Left lobe of liver (tissue), 2 donors: ENCODE measurements at places on chromosomes 11 and 22. TPM values are rescaled to one million over a fixed set of nuclear protein-coding genes. Genes with fewer than 3 reads are reported as not detected.

DNA sequence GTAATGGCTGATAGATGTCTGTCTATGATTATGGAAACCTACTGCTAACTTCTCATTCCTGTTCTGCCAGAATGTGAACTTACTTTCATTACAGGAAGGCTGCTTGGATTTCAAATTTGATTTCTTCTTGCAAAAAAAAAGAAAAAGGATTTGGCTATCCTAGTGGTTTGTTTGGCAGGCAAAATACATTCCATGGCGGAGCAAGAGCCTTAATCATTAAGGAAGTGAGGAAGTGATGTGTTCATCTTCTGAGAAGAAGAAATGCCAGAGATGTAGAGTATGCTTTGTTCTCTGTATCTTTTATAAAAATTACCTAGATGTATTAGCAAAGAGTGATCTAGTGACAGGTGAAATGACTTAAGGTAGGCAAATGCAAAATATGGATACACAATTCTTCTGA is 356.3 kb downstream of the SOX6 start:
- DNase-seq, result no peak

- no peak for DNase-seq
Observed at GRCh38 chr11:10413268-10413667, 41.8 kb upstream of the AMPD3 start.

DNA sequence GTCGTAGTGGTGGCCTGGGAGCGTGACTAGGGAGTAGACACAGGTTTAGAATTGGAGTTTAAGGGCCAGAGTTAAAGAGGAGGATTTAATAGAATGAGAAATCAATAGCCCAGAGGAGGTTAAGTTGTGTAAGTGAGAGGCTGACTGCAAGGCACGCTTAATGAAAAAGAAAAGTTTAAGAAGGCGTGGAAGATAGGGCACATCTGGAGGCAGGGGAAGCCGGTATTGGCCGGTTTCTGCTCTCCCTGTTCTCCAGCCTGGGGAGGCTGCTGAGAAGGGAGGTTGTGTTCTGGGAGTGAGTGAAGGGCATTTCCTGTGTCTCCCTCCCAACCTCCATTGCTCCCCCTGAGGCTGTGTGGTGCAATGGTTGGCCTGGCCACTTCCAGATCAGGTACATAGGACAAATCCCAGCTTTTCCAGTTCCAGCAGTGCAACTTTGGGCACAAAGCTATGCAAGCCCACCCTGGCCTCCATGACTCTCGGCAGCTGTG is 6.3 kb downstream of the GRIK4 start:
- no peak for DNase-seq

The FXYD6 gene
- total RNA-seq, result 10.4 TPM
